ENCODE measurements at places on chromosomes 11 and 22.
A peak's percentile ranks its signal among the peaks of the same experiment; 100 is the strongest.

DNA sequence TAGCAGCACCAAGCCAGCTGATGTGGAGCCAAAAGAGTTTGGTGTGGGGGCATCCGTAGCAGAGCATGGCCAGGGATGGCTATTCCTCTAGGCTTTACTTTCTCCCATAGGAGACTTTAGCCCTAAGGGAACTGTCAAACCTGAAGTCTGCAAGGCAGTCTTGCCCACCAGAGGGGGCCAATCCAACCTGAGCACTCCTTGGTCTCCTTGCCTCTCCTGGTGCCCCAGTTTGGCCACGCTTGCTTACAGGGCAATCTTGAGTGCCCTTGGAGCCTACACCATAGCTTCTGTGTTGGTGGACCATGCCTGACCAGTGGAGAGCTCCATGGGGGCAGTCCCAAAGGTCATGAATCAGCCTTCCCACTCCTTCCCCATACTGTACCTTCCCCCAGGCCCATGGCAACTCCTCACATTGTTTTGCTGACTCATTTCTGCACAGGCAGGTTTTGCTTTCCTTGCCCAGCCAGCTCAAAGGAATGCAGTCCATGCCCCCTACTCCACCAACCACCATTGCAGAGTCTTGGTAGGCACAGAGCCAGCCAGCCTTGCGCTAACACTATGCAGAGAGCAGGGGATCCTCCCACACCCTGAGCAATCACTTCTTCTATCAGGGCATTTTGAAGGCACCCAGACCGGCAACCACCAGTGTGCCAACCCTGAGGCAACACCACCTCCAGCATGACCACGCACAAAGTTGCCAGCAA is 1421.2 kb upstream of the RAG2 start:
- no peak for DNase-seq

DNA sequence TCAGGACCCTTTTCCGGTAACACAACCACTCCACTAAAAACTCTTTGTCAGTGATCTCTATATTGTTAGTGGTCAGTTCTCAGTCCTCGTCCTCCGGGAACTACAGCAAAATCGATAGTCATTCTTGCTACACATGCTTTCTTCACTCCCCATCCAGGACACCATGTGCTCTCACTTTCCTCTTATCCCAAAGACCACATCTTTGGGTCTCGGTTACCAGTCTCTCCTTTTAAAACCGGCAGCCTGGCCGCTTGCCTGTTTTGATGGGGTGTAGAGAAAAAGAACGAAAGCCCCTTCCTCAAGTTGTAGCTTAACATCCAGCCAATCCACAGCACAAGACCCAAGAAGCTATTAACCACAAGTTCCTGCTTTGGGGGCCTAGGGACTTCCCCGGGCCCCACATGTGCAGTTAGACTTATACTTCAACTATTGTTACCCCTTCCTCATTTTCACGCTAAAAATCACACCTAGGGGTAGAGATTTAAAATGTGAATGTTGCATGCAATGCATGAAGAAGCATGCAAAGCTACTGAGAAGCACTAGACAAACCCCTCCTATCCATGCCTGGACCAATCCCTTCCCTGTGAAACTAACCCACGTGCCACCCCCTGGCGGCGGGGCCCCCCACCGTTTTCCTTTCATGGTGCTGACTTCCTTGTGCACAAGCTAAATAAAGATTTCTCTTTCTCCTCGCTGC is 1.5 kb upstream of the TOLLIP start:
- DNase-seq, result no peak

- DNase-seq, result no peak
These were observed 13.7 kb downstream of the ELF5 start for GRCh38 chr11:34499719-34500500.

- DNase-seq, result no peak
These were observed 31.6 kb upstream of the CECR2 start for GRCh38 chr22:17337639-17338038.

DNA sequence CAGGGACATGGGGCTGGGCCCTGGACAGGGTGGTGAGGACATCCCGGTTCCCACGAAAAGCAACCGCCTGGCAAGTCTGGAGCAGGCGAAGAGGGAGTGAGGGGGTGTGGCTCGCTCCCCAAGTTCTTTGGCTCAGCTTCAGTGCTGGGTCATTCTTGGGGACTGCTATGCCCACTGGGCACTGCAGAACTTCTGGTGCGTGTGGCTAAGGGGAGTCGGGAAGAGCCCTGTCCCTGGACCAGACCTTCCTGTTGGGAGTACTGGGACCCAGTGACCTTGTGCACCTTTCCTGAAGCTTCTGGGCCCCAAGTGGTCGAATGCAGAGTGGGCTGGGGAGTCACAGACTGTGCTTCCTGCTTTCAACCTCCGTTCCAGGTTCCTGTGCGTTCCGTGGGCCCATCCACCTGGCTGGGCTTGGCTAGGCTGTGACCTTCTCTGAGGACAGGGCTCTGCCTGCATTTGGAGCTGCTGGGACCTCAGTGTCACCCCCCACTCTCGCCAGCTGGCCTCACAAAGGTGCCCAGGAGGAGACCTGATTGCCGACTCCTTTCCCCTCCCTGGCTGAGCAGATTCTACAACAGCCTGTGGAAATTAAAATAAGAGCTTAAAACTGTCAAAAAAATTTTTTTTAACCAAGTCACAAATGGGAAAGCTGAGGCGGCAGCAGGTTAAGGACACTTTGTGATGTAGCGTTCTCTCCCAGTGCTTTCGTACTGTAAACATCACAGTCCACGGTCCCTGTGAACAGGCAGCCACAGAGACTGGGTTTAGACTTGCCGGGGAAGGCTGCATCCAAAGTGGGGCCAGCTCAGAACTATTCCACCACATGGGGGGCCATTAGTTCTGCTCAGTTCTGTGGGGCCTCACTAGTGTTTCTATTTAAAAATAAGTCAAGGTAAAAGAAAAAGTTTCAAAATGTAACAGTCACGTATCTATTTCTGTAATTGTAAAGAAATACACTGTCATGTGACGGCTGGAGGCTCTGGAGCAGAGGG is 63.8 kb upstream of the WNT7B start:
- DNase-seq, result no peak

- no peak for DNase-seq
These were observed 313.4 kb downstream of the BUD13 start for GRCh38 chr11:116459185-116460045.

- no peak for DNase-seq
These were observed 50.6 kb upstream of the MPEG1 start for GRCh38 chr11:59263225-59263894.

DNA sequence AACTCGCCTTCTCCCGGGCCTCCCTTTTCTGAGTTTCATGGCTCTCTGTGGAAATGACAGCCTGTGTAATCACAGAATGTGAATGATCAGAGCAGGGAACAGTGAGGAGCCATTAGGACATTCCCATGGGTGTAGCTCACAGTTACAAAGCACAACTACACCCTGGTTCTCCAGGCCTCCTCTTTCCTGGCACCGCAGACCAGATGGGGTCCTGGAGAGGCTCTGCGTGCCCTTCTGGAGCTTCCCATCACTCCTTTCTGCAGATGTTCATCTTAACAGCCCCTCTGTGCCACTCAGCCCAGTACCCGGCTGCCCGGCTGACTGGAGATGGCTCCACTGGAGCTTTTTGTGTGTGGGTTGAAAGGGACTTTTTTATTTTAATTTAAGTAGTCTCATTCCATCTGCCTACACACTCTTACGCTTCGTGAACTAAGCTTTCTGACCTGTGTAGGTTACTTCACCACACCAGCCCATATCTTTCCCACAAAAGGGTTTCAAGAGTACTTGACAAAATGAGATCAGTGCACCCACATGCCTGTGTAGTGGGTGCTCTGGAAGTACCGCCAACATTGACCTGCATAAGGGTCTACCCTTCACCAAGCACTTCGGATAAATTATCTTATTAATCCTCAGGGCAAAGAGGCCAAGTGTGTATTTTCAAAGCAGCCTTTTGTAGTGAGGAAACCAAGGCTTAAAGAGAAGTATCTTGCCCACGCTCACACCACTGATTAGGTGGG is 29.8 kb downstream of the SREBF2 start:
- DNase-seq, result peak; percentile 20

- DNase-seq, result no peak
These were observed 42.1 kb downstream of the PAMR1 start for GRCh38 chr11:35483131-35483820.

DNA sequence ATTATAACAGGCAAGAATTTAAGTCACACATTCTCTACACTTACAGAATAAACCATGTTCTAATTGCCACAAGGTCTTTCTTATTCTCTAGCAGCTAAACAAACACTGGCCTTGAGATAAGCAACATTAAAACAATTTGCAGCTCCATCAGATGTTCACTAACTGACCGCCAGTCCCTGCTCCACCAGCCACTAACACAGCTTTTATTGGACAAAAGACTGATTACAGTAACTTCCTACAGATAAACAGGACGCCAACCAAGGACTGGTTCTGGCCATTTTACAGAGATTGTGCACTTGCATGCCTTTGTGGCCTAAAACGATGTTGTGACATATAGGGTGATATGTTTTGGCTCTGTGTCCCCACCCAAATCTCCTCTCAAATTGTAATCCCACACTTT is 388.9 kb upstream of the LRRC4C start:
- no peak for DNase-seq

DNA sequence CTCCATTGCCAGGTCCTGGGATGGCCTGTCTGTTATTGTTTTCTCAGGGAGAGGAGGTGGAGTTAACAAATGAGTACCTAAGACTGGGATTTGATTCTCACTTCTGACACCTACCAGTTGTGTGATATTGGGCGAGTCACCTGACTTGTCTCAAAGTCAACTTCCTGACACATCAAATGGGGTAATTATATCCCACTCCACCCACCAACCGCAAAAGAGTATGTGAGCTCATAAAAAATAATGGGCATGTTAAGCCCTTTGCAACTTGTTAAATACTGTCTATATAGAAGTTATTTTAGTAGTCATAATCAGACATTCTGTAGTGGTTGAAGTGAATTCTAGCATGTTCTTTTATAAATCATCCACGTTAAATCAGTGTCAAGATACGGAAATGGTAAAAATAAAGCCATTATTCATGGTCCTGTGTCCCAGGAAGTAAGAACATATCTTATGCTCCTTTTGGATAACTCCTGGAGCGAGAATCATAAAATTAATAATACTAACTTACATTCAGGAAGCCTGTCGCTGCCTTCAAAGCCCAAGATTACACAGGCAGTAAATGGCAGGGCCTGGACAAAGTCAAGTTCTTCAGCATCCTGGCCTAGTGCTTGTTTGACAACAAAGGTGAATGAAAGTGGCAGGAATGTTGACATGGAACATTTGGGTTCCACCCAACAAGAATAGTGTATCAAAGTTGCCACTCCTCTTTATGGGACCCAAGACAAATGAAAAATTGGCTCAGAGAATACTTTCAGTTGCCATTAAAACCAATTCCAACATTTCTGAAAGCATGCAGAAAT is 54.3 kb downstream of the SYTL2 start:
- no peak for DNase-seq

DNA sequence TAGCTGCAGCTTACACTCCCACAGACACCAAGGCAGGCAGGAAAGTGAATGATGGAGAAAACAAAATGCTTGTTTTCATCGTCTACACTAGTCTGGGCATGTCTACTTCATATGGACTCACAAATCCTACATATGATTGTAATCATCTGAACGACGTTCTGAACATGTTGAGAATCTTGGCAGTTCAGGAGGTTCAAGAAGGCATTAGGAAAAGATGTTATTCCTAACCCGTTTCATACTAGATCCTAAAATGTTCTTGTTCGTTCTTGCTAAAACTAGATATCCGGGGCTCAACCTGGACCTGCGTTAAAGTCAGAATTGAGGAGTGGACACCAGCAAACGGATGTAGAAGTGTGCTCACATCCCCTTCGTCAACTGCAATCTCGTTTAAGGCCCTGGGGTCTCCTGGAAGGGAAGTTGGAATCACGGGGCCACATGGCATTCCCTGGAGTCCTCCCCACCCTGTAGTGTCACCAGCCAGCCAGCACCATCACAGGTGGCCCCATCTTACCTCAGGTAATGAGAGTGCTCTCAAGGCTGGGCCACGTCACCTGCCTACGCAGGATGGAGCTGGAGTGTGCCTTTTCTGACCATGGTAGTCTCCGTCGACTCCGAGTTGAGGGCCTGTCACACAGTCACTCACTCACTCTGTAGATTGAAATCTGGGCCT is 37.3 kb downstream of the C11orf58 start:
- no peak for DNase-seq

DNA sequence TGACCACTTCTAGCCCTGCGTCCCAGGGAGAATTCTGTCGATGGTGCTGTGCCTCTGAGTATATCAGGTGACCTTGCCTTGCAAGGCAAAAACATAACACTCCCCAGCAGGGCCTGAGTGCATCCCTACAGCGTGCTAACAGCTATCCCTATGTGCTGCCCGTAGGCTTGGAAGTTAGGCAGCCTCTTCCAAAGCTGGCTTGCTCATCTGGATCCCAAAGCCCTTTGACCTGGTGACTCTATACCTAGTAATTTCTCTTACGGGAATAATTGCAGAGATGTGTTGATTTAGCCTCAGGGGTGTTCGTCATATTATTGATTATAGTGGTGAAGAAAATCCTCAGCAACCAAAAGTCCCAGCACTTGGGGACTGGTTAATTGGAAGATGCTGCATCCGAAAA is 32.6 kb upstream of the CRYBB3 start:
- DNase-seq, result no peak

- no peak for DNase-seq
These were observed 590.0 kb downstream of the BRD1 start for GRCh38 chr22:49237703-49238102.

DNA sequence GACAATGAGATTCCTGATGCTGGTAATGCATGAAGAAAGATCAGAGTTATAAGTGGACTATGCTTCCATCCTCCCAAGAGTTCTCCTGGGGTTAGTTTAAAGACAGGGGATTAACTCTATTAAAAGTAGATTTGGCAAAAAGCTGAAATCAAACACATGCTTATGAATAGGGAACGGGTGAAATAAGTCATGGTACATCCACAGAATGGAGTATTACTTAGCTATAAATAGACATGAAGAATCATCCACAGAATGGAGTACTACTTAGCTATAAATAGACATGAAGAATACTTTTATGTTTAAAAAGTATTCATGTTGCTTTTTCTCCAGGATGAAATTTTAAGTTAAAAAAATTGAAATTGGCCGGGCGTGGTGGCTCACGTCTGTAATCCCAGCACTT is 596.4 kb upstream of the B3GAT1 start:
- no peak for DNase-seq

GRCh38 chr11:64971421-64972233 is at the start of gene MAJIN:
TSS of gene MAJIN (minus strand) at chr11:64972108. CDS start at chr11:64959405, 12,703 bp downstream.
- peak; percentile 81 for DNase-seq

DNA sequence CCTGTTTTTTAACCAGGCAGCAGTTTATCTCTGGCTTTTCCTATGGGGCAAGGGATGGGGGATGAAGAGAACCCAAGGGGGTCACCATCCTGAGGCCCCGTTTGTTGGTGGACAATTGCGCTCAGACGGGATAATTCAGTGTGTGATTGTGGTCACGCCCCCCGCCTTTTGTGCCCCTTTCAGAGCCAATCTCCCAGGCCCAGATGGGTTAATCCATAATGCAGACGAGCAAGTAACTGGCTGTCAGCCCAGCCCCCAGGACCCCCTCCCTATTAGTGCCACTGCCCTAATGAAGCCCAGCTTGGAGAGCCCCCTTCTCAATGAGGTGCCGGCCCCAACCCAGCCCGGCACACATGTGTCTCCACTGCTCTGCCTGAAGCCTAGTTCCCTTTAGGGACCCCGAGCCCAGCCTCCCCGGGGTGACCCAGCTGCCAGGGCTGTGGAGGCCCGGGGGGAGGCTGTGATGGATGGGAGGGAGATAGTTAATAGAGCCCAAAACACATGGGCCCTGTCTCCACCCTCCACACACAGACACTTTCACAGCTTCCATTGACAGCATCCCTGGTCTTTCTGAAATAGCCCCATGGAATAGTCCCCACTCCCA is 19.1 kb upstream of the ROBO3 start:
- DNase-seq, result no peak

GRCh38 chr11:2213890-2214526 is 42.4 kb upstream of the TH start:
- DNase-seq, result no peak

Data from activated CD8-positive, alpha-beta memory T cell treated with anti-CD3 and anti-CD28 coated beads for 48 hours (primary cell).